ENCODE measurements at places on chromosomes 11 and 22. TPM values are rescaled to one million over a fixed set of nuclear protein-coding genes. Genes with fewer than 3 reads are reported as not detected.
A peak's percentile ranks its signal among the peaks of the same experiment; 100 is the strongest.

DNA sequence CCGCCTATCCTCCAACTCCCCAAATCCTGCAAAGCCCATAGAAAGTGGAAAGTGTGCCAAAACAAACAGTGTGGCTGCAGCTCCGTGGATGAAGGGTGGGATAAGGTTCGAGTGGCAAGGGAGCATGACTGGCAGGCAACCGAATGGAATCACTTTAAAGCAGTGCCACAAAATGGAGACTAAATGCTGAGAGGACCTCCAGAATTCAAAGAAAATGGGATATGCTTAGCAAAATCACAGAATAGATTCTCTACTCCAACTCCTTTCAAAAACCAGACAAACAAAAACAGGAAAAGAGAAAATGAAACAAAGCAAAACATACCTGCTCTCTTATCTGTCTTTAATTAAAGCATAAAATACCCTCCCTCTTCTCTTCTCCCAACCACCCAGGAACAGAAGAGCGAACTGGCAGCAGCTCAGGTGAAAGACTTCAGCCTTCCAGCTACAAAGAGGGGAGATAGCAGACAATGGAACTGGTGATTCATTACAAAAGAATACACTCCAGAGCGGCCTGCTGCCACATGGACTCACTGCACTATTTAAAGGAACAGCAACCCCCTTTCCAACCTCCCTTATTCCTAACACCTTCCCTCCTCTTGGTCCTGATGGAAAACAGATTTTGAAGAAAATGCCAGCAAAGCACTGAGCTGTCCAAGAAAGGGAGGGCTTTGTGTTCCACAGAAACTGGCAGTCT lies 118.5 kb downstream of the APOL5 start:
- DNase-seq: peak; percentile 77

DNA sequence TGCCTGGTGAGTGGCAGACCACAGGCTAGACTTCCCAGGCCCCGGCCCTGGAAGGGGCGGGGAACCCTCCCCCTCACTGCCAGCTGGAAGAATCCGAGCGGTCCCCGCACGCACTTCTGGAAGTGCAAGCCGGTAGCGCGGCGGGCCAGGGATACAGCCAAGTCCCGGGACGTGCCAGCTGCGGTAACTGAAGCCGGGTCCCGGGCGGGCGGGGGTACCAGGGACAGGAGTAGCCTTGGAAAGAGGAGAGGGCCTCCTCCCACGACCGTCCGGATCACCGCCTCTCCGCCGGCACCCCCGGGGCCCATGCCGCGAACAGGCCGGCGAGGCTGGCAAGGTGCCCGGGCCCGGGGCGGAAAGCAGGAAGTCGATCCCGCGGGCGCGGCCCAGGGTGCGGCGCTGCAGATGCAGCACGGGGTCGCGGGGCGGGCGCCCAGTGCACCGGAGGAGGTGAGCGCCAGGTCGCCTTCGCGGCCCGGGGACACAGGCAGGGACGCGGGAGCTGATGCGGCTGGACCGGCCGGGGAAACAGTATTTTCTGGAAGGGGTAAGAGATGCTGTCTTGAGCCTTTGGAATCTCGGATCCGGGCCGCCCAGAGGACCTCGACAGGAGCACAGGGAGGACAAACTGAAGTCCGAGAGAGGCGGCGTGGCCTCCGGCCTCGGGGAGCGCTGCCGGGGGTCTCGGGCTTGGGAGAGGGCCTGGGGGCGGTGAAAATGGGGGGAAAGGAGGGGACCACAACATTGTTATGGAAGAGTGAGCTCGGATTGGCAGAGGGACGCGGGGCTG lies 783 bp upstream of the SLC35C1 start:
- peak; percentile 47 for DNase-seq

DNA sequence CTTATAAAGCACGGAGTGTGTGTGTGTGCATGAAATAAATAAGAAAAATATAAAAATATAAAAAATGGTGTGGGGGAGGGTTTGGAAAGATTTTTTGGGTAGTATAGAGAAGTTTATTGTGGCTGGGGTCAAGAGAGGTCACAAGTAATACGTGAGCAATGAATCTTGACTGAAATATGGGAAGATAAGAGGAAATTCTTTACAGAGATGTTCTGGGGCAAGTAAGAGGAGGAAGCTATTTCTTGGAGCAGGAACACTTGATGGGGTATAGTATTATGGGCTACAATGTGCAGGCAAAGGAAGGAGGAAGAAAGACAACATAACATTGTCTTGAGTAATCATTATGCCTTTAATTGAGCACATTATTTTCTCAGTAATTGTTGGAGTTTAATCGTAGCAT lies 2.1 kb downstream of the HBD start:
- DNase-seq: no peak

- no peak for DNase-seq
Measured at GRCh38 chr11:117980280-117980679, 5.9 kb upstream of the IL10RA start.

DNA sequence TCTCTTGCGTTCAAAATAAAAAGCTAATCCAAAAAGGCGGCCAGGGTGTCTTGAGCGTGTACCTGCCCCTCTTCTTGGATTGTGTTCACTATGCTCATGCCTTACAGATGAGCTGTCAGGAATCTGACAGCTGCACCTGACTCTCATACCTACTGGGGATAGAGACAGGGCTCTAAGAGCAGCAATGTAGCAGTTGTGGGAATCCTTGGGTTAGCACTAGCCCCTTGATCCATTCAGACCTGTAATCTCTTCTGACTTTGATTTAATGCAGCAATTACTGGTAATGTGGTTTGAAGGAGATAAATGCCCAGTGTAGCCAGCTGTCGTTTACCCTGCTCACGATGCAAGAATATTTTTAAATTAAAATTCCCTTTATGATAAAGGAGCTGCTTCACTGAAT lies 145.8 kb downstream of the APOL5 start:
- DNase-seq: no peak

Gene APLNR
- 19.6 TPM for total RNA-seq

DNA sequence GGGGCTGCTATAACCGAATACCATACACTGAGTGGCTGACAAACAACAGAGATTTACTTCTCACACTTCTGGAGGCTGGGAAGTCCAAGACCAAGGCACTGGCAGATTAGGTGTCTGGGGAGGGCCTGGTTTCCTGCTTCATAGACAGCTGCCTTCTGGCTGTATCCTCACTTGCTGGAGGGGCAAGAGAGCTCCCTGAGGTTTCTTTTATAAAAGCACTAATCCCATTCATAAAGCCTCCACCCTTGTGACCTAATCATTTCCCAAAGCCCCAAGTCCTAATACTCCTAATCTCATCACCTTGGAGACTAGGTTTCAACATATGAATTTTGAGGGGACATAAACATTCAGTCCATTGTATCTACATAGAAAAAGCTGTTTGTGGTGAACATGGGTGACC lies 131.8 kb downstream of the KIRREL3 start:
- DNase-seq: no peak

DNA sequence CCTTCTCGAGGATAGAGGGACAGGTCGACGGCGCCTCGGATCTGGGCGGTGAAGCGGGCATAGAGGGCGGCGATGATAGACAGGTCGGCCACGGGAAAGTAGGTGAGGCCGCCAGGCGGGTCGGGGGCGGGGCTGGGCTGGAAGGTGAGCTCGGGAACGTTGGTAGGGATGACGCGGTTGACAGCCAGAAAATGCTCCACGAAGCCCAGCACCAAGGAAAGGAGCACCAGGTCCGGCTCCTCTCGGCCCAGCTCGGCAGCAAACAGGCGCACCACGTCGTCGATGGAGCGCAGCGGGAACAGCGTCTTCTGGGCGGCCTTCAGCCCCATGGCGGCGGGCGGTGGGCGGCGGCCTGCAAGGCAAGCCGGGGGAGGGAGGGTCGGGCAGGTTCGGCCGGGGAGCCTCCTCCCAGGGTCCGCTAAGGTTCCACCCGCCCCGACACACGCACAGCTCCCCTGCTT lies 540 bp downstream of the MEN1 start:
- peak; percentile 28 for DNase-seq

GRCh38 chr11:104813532-104813931 lies 84.7 kb downstream of the CASP12 start:
- DNase-seq: no peak

GRCh38 chr11:92857407-92857806 lies 112.0 kb upstream of the MTNR1B start:
- no peak for DNase-seq

- DNase-seq: peak; percentile 91
Measured at GRCh38 chr11:65471447-65471891, 27.4 kb upstream of the MALAT1 start.

- DNase-seq: no peak
Measured at GRCh38 chr22:31742115-31742514, 7.8 kb downstream of the PRR14L start.

Measured in dermis blood vessel endothelial cell (primary cell).